ENCODE measurements at places on chromosomes 7 and 10.

DNA sequence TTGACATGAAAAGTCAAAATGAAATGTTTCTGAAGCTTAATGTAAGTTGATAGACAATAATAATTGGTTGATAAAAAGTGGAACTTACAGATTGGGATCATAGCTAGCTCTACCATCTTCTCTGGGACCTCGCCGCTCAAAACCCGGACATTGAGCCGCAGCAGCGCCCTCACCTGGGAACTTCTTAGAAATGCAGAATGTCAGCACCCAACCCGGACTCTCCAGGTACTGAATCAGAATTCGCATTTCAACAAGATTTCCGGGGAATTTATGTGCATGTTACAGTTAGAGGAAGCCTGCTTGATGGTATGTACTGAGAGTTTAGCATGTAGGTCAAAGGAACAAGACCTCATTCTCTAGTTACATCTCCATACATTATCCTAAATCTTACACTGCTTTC lies 36.7 kb upstream of the ABLIM1 start:
- DNase-seq = no peak

GRCh38 chr10:117166418-117167345 lies 28.6 kb upstream of the VAX1 start:
- DNase-seq = no peak

DNA sequence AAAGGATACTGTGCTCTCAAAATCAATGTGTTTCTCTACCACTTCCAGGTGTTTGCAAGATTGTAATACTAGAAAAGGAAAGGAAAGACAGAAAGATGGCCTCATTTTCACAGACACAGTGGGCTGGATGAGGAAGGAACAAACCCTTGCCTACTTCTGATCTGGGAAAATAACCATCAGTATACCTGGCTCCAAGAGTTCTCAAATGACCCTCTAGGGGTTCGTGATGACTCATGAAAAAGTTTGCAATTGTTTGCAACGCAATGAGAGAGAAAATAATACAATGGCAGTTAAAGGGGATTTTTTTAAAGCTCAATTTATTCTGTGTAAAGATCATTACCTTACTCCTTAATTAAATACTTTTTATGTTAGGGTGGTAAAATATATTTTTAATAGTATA lies 197.6 kb upstream of the INHBA start:
- no peak for DNase-seq

DNA sequence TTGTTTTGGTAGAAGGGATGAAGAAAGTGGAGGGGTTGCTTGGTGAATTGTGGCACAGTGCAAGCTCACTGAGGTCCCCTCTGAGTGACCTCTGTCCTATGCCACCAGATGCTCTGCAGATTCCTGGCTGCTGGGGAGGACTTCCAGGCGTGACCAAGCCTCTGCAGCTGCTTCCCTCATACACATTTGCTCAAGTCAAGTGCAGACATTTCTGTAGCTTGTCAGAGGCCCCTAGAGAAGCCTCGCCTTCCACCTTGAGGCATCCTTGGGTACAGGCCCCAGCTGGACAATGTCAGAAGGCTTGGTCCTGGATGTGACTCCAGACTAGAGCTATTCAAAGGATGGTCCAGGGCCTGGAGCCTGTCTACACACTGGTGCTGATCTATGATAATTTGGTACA lies 464.2 kb downstream of the PLXNA4 start:
- no peak for DNase-seq

DNA sequence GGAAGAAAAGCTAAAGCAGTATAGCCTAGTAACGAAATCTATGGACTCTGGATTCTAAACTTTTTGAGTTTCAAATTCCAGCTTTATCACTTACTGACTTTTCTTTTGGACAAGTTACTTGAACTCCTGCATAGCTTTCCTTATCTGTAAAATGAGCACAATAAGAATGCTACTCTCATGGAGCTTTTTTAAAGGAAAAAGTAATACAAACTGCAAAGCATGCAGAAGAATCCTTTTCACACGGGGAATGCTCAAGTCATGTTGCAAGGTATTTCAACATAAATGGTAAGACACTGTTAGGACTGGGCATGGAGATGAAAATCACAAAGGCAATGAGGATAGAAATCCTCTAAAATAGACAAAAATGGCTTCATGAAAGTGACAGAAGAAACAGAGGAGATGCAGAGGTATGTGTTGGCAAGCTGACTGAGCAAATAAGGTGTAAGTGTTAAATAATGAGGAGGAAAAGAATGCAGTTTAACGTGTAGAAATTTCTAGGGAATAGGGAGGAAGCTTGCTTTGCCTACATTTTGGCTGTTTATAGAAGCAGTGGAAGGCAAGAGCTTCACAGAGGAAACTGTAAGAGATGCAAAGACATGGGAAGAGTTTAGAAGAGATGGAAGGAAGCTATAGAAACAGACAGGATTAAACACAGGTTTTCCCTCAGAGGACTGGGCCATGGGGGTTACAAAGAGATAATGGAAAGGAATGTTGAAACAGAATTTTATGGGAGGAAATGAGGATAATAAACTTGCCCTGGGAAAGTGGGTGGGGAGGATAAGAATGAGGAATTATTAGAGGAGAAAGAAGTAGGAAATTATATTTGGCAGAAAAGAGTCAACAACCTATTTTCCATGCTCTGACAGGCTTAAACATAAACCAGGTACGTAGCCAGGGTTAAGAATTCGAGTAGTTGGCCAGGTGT lies 28.8 kb upstream of the SNX13 start:
- no peak for DNase-seq

DNA sequence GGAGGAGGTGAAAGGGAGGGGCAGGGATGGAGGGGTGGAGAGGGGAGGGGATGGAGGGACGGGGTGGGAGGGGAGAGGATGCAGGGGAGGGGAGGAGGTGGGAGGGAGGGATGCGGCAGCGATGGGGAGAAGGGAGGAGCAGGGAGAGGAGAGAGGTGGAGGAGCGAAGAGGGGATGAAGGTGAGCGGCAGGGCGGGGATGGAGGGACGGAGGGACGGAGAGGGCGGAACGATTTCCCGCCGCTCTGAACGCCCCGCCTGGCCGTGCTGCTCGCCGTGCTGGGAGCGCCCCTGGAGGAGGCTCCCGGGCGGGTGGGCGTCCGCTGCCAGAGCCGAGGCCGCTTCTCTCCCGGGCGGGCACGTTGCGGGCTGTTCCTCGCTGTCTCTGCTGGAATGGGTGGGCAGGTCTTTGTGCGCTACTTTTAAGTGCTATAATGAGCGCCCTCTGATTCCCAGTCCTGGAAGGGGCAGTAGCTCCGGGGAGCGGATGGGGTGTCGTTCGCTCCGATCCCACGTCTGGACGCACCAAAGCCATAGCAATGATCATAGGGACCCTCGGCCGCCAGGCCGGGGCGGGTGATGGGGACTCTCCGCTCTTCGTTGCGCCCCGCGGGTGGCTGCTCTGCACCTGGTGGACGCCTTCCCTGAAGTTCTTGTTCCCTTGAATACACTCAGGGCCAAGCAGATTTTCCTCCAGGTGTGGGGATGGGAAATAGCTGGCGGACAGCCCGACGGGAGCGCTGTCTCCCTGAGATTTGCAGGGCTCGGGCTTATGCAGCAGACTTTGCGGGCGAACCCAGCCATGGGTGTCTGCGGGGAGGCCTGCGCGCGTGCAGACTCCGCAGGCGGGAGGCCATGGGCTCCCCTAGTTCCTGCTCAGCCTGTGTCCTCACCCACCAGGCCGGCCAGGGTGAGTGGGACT lies 81.1 kb upstream of the CPXM2 start:
- peak; percentile 20 for DNase-seq

DNA sequence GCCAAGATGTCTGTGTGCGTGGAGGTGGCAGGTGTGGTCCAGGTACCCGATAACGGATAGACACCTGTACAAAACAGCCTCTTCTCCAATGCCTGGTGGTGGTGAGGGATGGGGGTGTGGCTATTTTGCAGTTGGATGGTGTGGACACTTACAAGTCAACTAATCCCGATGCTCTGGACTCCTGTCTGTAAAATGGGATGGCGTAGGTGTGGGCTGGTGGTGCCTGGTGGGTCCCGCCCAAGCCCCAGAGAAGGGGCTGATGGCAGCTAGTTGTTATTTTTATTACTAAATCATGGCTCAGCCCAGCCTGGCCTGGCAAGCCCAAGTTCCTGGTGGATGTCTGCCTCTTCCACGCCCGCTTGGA lies 22.3 kb downstream of the GTF2IRD1 start:
- peak; percentile 71 for DNase-seq

DNA sequence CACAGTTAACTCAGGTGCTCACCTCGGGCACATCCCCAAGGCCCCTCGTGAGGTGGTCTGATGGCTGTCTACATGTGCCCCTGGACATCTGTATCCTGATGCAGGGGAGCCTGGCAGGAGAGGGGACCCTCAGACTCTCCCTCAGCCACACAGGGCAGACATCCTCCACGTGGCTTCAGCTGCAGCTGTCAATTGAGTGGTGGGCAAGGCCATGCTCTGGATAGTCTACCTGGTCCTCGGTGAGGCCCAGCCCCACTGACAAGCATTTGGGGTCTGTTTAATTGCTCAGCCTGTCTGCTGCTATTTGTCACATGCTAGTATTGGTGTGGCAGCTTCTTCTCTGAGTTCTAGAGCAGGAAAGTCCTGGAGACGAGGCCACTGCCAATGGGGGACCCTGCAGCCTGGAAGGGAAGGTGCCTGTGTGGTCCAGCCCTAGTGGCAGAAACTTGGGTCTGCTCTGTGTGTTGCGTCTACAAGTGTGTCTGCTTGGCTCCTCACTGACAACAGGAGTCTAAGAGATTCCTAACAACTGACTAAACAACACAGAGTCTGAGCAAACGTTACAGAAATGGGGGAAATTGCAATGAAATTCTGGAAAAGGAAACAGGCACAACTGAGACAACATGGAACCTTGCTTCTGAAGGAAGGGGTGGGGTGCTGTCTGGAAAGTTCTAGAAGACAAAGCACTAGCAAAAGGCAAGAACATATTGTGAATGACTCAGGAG lies 59.3 kb upstream of the IGFBP3 start:
- DNase-seq = no peak

GRCh38 chr7:13563680-13564079 lies 425.8 kb downstream of the ETV1 start:
- no peak for DNase-seq

- DNase-seq = no peak
These were observed 2.7 kb downstream of the GPR85 start for GRCh38 chr7:113083816-113084495.

DNA sequence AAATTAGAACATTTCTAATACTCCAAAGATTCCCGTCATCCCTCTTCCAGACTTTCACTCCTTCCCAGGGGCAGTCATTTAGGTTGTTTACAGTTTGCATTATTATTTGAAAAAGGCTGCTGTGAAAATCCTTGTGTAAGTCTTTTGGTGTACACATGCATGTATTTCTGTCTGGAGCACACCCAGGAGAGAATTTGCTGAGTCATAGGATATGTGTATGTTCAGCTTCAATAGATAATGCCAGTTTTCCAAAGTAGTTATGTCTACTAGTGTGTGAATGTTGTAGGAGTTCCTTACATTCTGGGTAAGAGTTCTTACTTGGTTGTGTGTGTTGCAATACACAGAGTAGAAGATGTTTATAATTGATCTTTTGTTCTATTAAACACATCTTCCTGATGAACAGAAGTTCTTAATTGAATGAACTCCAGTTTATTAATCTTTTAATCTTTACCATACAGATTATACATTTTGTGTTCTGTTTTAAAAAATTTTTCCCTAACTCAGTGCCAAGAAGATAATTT lies 25.3 kb downstream of the CROT start:
- DNase-seq = peak; percentile 19

DNA sequence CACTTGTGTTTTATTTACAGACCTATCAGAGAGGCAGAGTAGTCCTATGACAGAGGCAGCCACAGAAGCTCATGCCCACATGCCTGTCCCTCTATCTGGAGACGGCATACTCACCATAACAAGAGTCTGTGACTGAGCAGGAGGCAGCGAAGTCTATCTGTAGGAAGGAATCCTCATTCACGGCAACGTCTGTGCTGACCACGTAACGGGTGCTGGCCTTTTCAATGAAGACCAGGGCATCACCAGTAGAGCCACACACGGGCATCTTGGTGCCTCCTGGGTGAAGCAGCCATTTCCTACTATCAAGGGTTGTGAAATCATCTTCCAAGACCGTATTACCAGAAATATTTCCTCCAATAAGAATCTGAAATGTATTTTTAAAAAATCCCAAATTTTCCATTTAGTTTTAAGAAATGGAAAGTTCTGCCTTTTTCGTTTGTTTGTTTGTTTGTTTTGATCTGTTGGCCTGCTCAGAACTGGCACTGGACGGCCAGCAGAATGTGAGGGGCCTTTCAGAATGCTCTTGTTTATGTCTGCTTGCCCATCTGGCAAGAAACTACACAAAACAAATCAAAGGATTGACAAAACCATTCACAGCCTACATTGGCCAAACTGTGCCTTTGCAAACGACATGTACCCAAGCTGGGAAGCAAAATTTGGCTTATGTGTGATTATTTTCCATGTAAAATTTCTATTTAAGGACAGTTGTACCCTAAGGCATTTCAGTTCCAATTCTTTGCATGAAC lies 93.1 kb upstream of the SLC26A5 start:
- no peak for DNase-seq

DNA sequence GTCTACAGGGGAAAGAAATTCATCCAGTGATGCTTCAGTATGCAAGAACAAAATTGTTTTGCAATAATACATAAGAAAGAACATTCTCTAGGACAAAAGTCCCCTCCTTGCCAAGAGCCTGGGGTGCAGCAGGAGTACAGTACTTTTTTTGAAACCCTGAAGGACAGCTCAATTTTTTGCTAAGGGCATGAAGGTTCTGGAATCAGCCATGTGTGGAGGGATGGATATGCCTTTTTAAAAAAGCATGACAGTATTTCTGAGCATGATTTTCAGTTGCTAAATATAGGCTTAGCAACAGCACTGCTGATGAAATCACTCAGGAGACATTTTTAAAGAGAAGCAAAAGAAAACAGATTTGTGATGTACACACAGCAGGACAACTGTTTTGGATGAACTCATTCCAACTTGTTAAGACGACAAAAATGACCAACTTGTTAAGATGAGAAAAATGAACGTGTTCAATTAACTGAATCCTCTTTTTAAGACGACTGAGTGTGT lies 39.3 kb downstream of the HBP1 start:
- DNase-seq = no peak

DNA sequence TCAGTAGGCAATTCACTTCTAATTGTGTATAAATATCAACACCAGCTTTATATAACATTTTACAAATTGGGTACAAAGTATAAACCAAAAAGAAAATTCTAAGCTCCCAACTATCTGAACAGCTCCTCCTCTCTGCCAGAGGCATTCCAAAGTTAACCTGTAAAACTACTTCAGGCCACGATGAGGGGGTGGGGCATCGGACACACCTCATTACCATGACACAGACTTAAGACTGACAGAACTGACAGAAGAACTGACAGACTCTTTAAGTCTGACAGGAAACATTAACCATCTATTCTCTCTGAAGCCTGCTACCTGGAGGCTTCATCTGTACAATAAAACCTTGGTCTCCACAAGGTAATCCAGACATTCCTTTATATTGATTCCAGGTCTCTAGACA lies 12.3 kb downstream of the ESYT2 start:
- DNase-seq = no peak

DNA sequence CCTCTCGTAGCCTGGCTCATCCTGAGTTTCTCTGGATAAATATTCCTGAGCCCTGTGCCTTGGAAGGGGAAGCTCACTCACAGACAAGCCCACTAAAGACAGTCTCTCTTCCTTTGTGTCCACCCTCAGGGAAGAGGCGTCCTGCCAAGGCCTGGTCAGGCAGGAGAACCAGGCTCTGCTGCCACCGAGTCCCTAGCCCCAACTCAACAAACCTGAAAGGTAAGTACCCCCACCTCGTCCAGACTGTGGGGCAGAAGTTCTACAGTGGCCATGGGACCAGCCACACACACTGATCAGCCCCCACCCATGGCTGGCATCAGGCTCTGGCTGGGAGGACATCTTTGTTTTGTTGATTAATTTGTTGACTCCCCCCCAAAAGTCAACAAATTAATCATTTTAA lies 2.8 kb downstream of the GPR15LG start:
- DNase-seq = no peak
